Myocyte (in vitro differentiated cells): ENCODE measurements at places on chromosomes 2 and 18. TPM values are rescaled to one million over a fixed set of nuclear protein-coding genes. Genes with fewer than 3 reads are reported as not detected.

Gene GKN1
- total RNA-seq, result not detected in 2 replicates

Gene MROH2A
- not detected in 2 replicates for total RNA-seq

Gene LYPD6B
- 0.94 and 1.7 TPM in 2 replicates for total RNA-seq

Gene FRZB
- total RNA-seq, result 0.99 and 1.7 TPM in 2 replicates

Gene TBC1D8
- 14.7 and 18.6 TPM in 2 replicates for total RNA-seq

Gene PLGLB1
- 1.4 and 2.5 TPM in 2 replicates for total RNA-seq

Gene GPAT2
- total RNA-seq, result not detected in 2 replicates

Gene SFXN5
- total RNA-seq, result 8.0 and 9.5 TPM in 2 replicates

Gene ASAP2
- 23.7 and 28.0 TPM in 2 replicates for total RNA-seq

Gene UPP2
- total RNA-seq, result not detected in 2 replicates

Gene REG3A
- not detected in 2 replicates for total RNA-seq

Gene DYSF
- 114 and 149 TPM in 2 replicates for total RNA-seq

Gene SERPINB12
- 0.68 and 1.9 TPM in 2 replicates for total RNA-seq

Gene TRIM43
- total RNA-seq, result not detected in 2 replicates

Gene ZNF892
- total RNA-seq, result 4.5 and 5.9 TPM in 2 replicates

Gene STAM2
- 40.0 and 44.2 TPM in 2 replicates for total RNA-seq

Gene ACMSD
- total RNA-seq, result not detected in 2 replicates

Gene STAT4
- 0.57 and 1.1 TPM in 2 replicates for total RNA-seq

Gene ICOS
- total RNA-seq, result not detected in 2 replicates
